ENCODE measurements at places on chromosomes 12 and 14.

DNA sequence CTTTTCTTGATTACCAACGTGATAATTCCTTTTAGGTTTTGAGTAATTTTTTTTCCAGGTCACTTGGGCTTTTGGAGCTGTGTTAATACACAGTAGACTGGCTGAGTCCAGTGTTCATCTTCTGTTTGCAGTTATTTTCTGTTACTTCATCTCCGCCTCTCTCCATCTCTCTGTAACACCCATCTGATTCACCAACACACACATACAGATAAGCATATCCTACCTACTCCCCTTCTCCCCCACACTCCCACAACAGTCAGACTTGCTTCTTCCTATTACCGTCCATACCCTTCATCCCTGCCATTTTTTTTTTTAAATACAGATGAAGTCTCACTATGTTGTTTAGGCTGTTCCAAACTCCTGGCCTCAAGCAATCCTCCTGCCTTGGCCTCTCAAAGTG, 72.7 kb upstream of the MANSC4 start:
- DNase-seq: no peak

DNA sequence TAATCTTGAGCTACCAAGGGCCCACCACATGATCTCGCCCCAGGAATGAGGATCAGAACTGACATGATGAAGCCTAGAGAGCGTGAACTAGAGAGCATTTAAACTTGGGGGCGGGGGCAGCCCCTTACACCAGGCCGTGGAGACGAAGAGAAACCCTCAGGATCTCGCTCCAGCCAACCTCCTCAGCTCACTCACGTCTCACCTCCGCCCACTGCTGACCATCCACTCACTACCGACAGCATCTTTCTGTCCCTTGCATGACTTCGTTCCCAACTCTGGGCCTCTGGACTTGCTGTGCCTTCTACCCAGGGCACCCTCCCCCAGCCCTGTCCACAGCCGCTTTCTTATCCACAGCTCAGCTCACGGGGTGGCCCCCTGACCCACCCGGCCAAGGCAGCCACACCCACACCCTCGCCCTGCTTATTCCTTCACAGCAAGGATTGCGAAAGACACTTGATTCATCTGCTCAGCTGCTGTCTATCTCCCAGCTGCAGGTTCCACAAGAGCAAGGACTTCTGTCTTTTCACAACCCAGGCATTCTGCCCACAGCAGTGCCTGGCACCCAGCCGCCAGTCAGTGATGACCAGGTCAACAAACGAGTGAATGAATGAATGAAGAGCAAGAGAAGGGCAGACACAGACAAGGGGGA, 6.4 kb downstream of the STX2 start:
- DNase-seq: peak; percentile 58

- DNase-seq: peak; percentile 99
Observed at GRCh38 chr14:36767603-36768281, 106.1 kb downstream of the PAX9 start.

DNA sequence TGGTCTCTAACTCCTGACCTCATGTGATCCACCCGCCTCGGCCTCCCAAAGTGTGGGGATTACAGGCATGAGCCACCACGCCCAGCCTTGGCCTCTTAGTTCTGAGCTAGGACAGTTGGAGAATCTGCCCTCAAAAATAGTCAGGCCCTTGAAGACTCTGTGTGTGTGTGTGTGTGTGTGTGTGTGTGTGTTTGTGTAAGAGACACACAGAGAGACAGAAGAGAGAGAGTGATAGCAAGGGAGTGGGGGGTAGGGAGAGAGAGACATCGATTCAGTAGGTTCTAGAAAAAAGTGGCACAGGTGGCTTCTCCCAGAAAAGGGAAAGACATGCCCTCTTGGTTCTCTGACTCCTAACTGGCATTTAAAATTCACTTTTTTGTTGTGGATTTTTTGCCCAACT, 5.4 kb downstream of the HNF1A start:
- no peak for DNase-seq

GRCh38 chr12:57235017-57235727, 5.7 kb downstream of the SHMT2 start:
- no peak for DNase-seq

GRCh38 chr12:74286254-74286653, 251.4 kb upstream of the ATXN7L3B start:
- DNase-seq: no peak

- peak; percentile 49 for DNase-seq
Observed at GRCh38 chr12:103840462-103840875, 565 bp downstream of the NT5DC3 start.
